Activated T-helper 2 cell treated with anti-CD3 and anti-CD28 coated beads, Interferon-gamma antibody, Interleukin-2, Interleukin-4, amounts not matched to agents 10 μg/mL and 5 μg/mL and 100 μg/mL, durations not matched to agents 14 hours and 24 hours and 36 hours (primary cell): ENCODE measurements at places on chromosomes 11 and 22. TPM values are rescaled to one million over a fixed set of nuclear protein-coding genes. Genes with fewer than 3 reads are reported as not detected.

The GAL gene
- 0.84 and 1.0 TPM in 2 replicates for total RNA-seq

The FXYD6 gene
- total RNA-seq = 0.11 and 0.18 TPM in 2 replicates

The CNTN5 gene
- total RNA-seq = not detected in 2 replicates

The MPPED2 gene
- not detected in 2 replicates for total RNA-seq

The PATE4 gene
- not detected in 2 replicates for total RNA-seq

The LUZP2 gene
- not detected in 2 replicates for total RNA-seq

The FGF19 gene
- total RNA-seq = not detected in 2 replicates

The USH1C gene
- not detected in 2 replicates for total RNA-seq

The CYTH4 gene
- 45.9 and 49.8 TPM in 2 replicates for total RNA-seq

The PRSS23 gene
- total RNA-seq = 4.5 and 5.4 TPM in 2 replicates

The MRGPRX4 gene
- not detected in 2 replicates for total RNA-seq

The PARVA gene
- not detected in 2 replicates for total RNA-seq

The EMID1 gene
- total RNA-seq = 0.23 TPM in 2 replicates

The SBF2 gene
- total RNA-seq = 4.2 and 4.9 TPM in 2 replicates

The CLDN25 gene
- not detected in 2 replicates for total RNA-seq

DNA sequence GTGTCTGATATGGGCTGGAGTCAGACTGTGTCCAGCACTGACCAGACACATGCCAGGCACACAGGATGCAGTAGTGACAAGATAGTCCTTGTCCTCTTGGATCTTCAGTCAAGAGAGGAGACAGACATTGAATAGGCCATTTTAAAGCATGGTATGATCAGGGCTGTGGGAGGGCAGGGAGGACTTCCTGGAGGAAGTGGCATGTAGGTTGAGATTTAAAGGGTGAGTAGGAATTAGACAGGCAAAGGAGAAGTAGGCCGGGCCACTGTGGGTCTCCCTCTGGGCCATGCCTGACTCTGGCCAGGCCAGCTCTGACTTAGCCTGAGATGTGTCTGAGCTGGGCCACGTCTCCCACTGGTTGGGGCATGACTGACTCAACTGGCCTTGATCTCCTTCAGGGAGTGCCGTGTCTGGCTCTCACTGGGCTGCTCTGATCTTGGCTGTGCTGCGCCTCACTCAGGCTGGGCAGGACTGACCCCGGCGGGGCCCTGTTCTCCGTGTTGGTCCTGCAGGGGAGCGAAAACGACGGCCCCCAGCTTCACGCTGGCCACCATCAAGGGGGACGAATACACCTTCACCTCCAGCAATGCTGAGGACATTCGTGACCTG is 71.2 kb downstream of the MYO7A start:
- no peak for DNase-seq

- no peak for DNase-seq
Measured at GRCh38 chr22:31212783-31213629, 908 bp downstream of the LIMK2 start.

DNA sequence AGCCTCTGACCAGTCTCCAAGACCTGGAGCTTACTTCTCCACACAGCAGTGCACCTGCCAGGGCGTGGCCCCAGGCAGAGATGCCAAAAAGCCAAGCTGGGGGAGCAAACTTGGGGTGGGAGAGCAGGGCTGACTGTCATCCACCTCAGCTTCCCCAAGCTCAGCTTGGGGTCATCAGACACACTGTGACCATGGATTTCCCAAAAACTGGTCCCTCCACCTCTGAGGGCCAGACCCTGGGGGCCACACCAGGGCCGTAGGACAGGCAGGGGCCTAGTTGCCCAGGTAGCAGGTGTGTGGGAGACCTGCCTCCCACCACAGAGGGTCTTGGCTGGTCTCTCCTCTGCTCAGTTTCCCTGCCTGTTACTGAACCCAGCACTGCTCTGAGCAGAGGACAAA is 30.6 kb downstream of the ARVCF start:
- DNase-seq = no peak

- no peak for DNase-seq
Measured at GRCh38 chr11:71396548-71397123, 51.6 kb downstream of the DHCR7 start.

GRCh38 chr11:99693941-99694492 is 673.3 kb downstream of the CNTN5 start:
- DNase-seq = no peak

DNA sequence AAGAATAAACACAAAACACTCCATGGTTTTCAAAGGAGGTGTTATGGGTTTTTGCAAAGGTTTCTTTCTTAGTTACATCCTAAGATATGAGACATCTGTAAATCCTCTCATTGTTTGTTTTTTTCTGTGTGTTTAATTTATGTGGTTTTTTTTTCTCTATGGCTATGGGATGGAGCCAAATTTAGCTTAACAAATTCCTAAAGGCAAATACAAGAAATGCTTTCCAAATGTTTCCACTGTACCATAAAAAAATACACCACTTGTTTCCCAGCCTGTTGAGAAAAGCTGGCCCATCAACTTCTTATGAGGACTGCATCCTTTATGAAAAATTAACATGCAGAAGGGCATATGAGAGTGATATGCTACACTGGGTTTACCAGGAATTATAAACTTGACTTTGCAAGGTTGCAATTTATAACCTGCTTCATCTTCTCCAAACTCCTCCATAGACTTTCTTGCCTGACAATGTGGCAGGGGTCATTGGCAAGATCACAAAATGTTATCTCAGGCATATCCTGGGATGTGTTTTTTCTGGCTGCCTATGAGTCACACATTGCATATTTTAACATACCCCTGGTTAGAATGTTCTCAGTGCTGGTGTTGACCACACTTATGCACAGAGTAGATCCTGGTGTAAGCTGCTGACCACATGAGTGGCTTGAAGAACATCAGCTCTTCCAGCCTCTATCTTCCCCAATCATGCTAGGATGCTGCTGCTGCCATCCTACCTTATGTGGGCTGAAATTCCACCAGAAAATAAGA is 137.6 kb upstream of the TTC12 start:
- no peak for DNase-seq

DNA sequence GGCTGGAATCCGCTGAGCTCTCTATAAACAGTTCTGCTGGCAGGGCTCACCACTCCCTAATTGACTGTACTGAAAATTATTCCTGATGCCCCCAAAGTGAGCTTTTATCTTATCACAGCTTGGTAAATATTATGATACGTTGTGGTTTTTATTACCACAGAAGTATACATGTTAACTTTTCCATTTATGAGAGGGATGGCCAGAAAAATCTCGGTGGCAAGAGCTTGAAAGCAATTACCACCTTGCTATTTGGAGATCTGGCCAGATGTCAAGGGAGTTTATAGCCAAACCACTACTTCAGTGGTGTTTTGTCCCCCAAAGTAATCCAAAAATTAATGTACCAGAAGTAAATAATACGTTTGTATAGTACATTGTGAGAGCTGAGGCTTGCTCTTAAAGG is 75.4 kb upstream of the RCN1 start:
- no peak for DNase-seq

- no peak for DNase-seq
Measured at GRCh38 chr22:37496651-37497050, 10.5 kb upstream of the MFNG start.

DNA sequence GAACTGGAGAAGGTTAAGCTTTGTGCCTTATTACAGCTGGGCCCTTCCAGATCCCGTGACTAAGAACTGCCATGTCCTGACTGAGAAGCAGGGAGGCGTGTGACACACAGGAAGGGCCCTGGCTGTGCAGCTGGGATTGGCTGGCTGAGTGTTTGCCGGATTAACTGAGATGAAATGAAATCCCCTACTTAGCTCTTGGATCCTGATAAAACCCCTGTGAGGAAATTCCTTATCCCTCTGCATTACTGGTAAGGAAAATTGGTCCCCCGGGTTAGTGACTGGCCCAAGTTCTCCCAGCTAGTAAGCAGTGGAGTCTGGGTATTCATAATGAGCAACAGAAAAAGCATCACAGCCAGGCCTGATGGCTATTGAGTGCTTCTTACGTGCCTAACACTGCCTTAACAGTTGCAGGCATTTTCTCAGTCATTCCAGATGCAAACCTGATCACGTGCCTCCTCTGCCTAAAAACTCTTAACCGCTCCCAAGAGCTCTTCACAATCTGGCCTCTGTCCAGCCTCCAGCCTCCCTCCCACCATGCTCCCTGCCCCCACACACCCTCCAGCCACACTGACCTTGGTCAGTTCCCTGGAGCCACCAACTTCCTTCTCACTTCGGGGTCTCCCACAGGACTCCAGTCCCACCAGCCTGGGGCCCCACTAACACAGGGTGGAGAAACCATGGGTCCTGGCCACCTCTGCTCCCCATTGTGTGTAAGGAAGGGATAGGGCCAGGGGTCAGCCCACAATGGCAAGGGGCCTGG is 37.8 kb downstream of the ARRB1 start:
- no peak for DNase-seq

- DNase-seq = no peak
Measured at GRCh38 chr22:49132009-49132408, 695.7 kb downstream of the BRD1 start.

DNA sequence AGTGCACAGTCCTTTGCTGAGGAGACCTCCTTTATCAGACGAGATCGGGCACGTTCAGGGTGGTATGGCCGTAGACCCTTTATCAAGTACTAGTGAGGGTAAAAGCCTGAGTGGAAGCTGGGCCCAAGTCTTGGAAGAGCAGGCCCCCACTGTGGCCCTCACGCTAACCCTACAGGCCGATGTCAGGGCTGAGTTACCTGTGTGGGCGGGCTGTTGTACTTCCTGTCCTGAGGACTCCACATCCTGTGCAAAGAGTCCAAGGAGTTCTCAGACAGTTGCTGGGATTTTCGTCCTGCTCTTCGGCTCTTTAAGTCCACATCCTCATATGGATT is 34.9 kb downstream of the RPL27A start:
- no peak for DNase-seq

- DNase-seq = no peak
Measured at GRCh38 chr11:115918576-115918975, 414.4 kb upstream of the CADM1 start.

GRCh38 chr11:22079133-22079872 is 113.6 kb upstream of the ANO5 start:
- no peak for DNase-seq

DNA sequence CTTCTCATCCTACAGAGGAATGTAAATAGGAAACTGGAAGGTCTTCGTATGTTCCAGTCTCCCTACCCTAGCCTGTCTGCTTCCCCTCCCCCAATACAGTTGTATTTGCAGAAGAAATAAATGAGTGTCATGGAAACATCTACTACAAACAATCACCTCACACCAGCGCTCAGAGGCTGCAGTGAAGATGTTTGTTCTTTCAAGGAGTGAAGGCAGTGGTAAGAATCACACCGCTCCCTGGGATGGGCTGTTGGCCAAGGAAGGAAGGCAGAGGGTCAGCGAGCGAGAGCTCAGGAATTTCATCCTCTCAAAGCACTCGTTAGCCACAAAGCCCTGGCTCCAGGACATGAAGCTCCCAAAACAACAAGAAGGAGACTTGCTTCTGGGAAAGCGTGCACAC is 1.1 kb upstream of the IGSF9B start:
- no peak for DNase-seq

- DNase-seq = no peak
Measured at GRCh38 chr11:118366287-118366686, 6.9 kb downstream of the UBE4A start.

DNA sequence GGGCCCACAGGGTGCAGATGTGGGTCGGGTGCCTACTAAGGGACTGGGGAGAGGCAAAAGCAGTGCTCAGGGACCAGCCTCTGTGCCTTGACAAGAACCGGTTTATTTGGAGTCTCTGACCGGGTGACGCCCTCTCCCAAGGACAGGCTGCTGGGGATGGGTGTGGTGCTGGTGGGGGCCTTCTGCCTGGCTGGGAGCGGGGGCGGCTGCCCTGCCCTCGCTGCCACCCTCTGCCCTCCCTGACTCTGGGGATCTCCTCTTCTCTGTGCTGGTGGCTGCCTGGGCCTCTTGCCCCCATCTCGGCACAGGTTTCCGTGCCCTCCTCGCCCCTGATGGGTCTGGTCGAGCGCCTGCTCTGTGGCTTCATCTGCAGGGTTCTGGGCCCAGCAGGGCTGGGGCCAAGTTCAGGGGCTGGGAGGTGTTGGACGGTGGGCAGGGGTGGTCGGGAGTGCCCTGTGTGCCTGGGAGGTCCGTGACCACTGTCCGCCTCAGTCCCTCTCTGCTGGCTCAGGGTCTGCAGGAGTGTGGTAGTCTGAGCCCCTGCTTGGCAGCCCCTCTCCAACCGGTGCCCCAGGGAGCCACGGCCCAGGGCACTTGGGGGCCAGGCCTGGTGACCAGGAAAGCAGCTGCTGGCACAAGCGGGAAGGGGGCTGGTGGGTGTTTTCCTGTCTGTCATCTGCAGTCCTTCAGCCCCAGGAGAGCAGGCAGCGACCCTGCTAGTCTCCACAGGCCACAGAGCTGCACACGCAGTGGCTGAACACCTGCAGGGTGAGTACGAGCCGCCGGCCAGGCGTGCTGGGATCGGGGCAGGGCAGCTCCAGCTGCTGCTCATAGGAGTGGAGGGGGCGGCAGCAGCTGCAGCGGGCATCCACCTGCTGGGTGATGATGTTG is 23.5 kb downstream of the MUC6 start:
- no peak for DNase-seq

GRCh38 chr11:1091332-1092083 is 16.8 kb downstream of the MUC2 start:
- no peak for DNase-seq

- no peak for DNase-seq
Measured at GRCh38 chr11:2379466-2380174, 2.5 kb downstream of the CD81 start.

DNA sequence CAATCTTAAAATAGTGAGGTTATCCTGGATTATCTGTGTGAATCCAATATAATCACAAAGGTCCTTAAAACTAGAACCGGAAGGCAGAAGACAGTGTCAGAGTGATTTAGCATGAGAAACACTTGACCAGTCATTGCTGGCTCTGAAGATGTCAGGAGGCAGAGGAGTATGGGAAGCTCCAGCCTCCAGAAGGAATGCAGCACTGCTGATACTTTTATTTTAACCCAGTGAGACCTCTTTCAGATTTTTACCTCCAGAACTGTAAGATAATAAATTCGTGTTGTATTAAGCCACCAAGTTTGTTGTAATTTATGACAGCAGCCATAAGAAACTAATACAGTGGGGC is 134.4 kb upstream of the ZC3H12C start:
- no peak for DNase-seq

- no peak for DNase-seq
Measured at GRCh38 chr11:45676522-45677095, 11.2 kb upstream of the CHST1 start.

- DNase-seq = no peak
Measured at GRCh38 chr11:125745979-125746378, at the start of gene PATE1. Gene PATE1, plus strand, starts transcription at chr11:125746279. Its CDS starts 26 bp downstream, at chr11:125746305.

DNA sequence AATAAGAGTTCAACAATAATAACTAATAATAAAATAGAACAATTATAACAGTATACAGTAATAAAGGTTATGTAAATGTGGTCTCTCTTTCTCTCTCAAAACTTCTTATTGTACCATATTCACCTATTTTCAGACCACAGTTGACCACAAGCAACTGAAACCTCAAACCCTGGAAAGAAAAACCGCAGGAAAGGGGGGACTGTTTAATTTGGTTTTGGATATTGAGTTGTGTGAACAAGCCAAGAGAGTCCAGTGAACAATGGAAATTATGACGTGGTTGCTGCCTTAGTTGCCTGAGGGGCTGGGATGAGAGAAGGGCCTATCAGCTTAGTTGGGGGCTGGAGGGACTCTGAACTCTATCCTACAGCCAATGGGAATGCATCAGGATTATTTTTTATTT is 178.7 kb upstream of the POU2AF2 start:
- no peak for DNase-seq

GRCh38 chr11:108994887-108995286 is 330.0 kb downstream of the DDX10 start:
- no peak for DNase-seq
